Activated CD8-positive, alpha-beta memory T cell treated with anti-CD3 and anti-CD28 coated beads for 1 hour (primary cell): ENCODE measurements at places on chromosomes 3 and 15.

DNA sequence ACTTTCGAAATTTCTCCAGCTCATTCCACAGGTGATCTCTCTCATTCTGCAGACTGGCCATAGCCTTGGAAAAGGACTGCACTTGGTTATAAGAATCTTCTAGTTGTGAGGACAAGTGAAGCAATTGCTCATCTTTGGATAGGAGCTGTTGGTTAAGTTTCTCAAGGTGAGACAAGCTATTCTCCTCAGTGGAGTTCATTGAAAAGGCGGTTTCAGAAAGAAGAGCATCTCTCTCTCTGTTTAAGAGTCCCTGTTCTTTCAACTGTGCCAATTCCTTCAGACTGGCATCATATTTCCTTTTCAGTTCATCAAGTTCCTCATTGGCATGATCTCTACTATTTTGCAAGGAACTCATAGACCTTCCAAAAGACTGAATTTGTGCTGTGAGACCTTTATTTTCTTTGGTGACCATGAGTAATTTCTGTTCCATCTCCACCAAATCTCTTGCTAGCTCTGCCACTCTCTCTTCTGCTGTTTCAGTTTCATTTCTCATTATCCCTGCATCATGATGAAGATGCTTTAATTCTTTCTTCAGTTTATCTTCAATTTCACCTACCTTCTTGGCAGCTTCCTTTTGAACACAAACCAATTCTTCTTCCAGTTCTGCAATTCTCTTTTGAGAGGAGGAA is 30.2 kb upstream of the HCLS1 start:
- no peak for DNase-seq

GRCh38 chr3:151203051-151203420 is at the start of gene GPR171:
Gene GPR171, minus strand, starts transcription at chr3:151203216. Its CDS starts 3,830 bp downstream, at chr3:151199386.
- DNase-seq: peak; percentile 50

DNA sequence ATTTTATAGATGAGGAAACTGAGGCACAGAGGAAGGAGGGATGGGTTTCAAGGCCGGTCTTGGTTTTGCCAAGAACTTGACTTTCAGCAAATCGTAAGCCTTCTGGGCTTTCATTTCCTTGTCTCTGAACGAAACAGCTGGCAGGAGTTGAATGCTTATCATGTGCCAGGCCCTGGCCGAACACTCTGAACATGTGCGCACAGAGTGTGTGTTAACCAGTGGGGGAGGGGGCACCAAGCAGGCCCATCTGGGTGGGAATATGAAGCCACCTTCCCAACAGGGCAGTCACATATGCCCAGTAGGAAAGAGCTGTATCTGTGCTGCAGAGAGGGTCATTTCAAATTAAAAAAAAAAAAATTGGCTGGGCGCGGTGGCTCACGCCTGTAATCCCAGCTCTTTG is 29.3 kb downstream of the ZNF710 start:
- DNase-seq: no peak

- DNase-seq: no peak
Measured at GRCh38 chr3:39505866-39506742, 38.6 kb downstream of the MOBP start.

DNA sequence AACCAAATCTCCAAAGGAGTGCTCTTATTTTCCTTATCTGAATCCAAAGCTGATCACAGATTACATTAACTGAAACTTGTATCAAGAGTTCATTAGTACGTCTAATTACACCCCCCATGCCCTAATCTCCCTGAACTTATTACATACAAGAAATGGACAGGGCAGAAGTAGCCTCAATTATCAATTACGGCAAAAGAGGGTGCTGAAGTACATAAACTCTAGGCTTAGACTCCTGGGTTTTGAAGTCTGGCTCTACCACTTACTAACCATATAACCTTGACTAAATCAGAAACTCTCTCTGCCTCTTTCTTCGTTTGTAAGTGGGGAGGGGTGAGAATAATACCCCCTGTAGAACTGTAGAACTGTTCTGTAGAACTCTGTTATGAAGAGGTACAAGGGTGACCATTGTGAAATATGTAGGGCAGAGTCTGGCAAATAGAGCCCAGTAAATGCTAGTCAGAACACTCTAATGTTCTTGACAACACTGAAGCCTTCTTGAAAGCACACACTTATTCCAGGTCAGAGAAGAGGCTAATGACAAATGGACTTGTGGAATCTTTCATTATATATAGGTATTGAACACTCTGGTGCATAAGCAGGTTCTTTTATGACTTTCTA is 19.6 kb upstream of the OR5K4 start:
- no peak for DNase-seq

DNA sequence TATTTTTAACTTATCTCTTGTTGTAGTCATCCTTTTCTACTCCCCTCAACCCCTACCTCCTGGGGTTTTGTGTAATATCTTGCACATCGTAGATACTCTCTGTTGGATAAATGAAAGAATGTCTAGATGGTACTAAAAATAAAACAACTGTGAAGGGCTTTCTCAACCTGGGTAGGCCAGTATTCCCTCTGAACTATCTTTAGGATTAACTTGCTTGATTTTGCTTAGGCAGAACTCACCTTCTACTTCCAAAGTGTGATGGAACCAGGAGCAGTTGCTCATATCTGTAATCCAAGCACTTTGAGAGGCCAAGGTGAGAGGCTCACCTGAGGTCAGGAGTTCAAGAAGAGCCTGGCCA is 32.8 kb upstream of the TIPARP start:
- no peak for DNase-seq

GRCh38 chr3:42020684-42021307 is 58.9 kb upstream of the ULK4 start:
- no peak for DNase-seq

GRCh38 chr3:146092230-146092629 is 68.8 kb downstream of the PLOD2 start:
- no peak for DNase-seq

GRCh38 chr3:178140531-178141304 is 395.5 kb upstream of the KCNMB2 start:
- DNase-seq: no peak

DNA sequence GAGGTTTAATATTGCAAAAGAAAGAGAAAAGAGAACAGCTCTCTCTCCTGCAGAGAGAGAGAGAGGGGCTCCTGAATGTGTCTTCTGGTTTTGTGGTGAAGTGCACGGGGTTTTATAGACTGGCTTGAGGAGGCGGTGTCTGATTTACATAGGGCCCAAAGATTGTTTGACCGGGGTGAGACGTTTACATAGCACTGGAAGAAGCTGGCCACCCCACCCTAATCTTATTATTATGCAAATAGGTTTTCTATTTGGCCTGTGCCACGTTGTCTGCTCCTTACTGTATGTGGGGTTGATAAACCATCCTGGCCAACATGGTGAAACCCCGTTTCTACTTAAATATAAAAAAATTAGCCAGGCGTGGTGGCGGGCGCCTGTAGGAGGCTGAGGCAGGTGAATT is 268.6 kb downstream of the SV2B start:
- no peak for DNase-seq

DNA sequence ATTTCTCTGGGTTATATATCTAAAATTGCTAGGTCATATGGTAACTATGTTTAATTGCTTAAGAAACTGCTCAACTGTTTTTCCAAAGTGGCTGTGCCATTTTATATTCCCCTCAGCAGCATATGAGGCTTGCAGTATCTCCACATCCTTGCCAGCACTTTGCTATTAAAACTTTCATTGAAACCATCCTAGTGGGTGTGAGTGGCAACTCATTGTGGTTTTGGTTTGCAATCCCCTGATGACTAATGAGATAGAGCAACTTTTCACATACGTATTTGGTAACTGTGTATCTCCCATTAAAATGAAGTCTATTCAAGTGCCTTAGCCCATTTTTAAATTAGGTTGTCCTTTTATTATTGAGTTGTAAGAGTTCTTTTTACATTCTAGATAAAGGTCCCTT is 17.3 kb downstream of the KPNA1 start:
- no peak for DNase-seq

- DNase-seq: no peak
Measured at GRCh38 chr15:93428150-93428549, 339.1 kb upstream of the RGMA start.

- no peak for DNase-seq
Measured at GRCh38 chr3:197372047-197372661, 73.7 kb upstream of the DLG1 start.

GRCh38 chr15:61633951-61634350 is 404.8 kb upstream of the RORA start:
- no peak for DNase-seq

DNA sequence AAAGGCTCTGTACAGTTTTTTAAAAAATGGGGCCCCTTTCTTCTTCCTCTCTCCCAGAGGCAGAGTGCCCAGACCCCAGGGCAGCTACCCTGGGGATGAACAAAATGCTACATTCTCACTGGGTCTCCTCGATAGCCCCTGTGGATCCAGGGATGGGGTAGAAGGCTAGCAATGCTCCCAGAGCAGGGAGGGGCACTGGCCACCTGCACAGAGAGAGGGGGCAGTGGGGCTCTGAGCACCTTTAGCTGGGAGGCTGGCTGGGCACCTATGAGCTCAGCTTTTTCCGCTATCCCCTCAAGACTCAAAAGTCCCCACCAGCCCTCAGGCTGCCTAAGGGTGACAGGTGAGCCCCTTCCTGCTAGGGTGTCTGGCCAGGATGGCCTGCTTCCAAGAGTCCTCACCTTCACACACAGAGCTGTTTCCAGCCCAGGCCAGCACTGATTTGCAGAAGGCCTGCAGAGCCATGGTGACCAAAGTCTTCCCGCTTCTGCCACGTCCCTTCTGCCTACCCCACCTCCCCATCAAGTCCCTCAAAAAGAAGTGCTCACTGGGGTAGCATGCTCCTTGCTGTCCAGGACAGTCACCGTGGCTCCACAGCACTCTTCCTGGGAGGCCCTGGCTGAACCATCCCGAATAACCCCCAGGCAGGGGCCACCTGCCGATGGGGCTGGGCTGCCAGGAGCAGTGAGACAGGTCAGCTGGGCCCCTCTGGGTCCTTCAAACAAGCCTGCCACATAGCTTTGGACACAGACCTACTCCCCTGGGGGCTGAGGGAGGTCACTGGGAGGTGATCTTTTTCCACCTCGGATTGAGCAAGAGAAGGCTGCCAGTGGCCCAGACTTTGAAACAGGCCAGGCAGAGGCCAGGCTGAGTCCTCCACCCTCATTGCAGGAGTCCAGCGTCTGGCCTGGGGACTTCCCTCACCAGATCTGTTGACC is 20.4 kb downstream of the BMF start:
- DNase-seq: no peak

GRCh38 chr3:172607305-172608121 is 84.3 kb upstream of the TNFSF10 start:
- DNase-seq: no peak

GRCh38 chr3:157240408-157240807 is 80.5 kb upstream of the CCNL1 start:
- DNase-seq: no peak

GRCh38 chr15:39789736-39790135 is 7.1 kb upstream of the FSIP1 start:
- no peak for DNase-seq

DNA sequence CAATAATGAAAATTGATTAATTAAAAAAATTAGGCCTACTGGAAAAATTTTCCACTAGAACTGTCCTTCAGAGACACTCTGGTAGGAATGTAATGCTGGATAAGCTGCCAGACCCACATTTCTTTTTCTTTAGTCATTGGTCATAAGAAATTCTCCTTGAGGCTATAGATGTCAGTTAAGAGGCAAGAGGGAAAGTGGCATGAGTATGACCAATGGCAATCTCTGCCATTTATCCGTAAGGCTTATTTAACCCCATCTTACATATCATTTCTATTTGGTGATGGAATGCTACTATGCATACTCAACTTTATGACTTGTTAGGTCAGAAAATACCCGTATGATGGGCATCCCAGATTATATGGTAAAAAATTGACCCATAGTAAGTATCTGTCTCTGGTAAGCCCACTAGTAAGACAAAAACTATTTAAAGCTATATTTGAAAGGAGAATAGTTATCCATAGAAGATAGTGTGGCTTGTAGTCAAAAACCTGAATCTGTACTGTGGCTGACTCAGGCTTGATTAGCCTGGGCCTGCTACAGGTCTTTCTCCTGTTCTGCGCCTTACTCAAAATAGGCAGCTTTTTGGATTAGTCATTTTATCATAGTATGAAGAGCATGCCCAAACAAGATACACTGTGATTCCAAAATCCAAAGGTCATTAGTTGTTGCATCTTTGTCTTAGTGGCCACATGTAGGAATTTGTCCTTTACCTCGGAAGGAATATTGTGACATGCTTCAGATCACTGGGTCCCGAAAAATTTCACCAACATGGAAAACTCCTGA is 314.7 kb downstream of the PYDC2 start:
- no peak for DNase-seq

- no peak for DNase-seq
Measured at GRCh38 chr3:3635109-3635508, 164.1 kb upstream of the LRRN1 start.

- DNase-seq: no peak
Measured at GRCh38 chr3:112813723-112814171, 32.9 kb downstream of the CD200R1L start.

- no peak for DNase-seq
Measured at GRCh38 chr15:26070095-26070532, 207.0 kb upstream of the ATP10A start.

DNA sequence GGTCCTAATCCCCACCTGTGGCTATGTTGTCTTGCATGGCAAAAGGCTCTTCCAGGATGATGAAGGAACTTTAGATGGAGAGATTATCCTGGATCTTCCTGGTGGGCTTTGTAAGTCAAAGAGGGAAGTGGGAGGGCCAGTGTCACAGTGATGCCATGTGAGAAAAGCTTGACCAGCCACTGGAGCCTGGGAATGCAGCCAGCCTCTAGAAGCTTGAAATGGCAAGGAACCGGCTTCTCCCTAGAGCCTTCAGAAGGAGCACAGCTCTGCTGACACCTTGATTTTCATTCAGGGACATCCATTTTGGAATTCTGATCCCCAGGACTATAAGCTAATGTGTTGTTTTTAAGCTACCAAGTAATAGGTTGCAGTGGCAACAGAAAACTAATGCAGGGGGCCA is 58.3 kb downstream of the CLEC3B start:
- DNase-seq: no peak

DNA sequence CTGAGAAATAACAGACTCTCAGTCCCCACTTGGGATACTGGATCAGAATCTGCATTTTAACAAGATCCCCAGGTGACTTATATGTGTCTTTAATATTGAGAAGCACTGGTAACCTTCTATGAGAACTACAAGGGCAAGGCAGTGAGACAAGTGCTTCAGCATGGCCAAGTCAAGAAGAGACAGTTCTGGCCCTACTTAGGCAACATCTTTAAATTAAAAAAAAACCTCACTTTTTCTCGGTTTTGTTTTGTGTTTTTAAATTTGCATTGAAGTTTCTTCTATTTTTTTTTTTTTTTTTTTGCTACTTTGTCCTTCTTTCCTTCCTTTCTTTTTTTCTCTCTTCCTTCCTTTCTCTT is 42.5 kb upstream of the SPTSSB start:
- no peak for DNase-seq

DNA sequence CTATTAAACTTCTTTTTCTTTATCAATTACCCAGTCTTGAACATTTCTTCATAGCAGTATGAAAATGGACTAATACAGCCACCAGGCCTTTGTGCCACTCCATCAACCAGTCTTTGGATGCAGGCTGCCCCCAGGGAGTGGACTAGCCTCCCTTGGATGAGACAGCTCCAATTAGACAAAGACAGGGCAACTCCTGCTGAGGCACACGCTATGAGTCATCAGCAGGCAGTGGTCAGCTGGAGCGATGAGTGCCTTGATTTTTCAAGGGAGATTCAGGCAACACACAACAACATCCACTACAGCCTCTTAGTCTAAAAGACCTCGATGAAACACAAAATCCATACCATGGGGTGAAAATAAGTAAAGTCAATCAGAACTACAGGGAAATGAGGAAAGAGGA is 160.1 kb downstream of the ARRDC4 start:
- no peak for DNase-seq

- DNase-seq: no peak
Measured at GRCh38 chr15:38226608-38227266, 25.9 kb upstream of the SPRED1 start.

- no peak for DNase-seq
Measured at GRCh38 chr15:62579842-62580241, 414.8 kb upstream of the C2CD4B start.
